ENCODE measurements at places on chromosomes 7 and 10.

GRCh38 chr7:83468251-83468739 lies 180.6 kb downstream of the SEMA3E start:
- ATAC-seq: peak; percentile 100

- no peak for ATAC-seq
Observed at GRCh38 chr7:106203473-106203872, 81.3 kb downstream of the NAMPT start.

DNA sequence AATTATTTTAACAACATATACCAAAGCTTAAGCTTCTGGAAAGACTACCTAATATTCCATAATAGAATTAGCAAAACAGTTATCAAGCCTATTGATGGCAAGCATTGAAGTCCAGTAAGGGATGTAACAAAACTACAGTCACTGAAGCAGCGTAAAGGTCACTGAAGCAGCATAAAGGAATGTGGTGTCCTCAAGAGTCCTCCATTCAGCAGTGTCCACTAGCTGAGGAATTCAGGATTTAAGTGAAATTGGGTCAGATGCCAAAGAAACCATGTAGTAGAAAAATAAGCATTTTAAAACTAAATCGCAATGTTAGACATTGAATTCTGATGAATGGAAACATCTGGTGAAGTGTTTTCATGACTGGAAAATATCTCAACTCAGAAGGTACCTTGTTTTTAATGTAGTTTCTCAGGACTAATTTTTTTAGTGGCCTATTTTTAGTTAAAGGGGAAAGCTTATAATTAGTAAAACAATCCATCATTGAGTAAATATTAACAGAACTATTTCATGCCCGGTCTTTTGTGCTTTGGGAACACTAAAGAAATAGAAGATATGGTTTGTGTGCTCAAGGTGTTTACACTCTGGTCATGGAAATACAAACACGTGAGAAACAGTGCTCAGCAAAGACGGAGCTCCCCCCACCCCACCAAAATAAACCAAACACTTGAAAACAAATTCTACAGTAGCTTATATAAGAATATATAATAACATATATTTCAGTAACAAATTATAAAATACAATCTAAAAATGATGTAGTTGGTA lies 121.4 kb downstream of the CDK14 start:
- ATAC-seq: peak; percentile 52

DNA sequence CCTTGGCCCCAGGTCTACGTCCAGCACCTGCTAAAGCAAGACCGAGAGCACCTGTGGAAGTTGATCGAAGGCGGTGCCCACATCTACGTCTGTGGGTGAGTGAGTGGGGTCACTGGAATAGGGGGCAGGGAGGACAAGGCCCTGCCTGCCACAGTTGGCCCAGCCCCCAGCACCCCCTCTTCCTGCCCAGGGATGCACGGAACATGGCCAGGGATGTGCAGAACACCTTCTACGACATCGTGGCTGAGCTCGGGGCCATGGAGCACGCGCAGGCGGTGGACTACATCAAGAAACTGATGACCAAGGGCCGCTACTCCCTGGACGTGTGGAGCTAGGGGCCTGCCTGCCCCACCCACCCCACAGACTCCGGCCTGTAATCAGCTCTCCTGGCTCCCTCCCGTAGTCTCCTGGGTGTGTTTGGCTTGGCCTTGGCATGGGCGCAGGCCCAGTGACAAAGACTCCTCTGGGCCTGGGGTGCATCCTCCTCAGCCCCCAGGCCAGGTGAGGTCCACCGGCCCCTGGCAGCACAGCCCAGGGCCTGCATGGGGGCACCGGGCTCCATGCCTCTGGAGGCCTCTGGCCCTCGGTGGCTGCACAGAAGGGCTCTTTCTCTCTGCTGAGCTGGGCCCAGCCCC lies 8.1 kb downstream of the TMEM120A start:
- no peak for ATAC-seq

DNA sequence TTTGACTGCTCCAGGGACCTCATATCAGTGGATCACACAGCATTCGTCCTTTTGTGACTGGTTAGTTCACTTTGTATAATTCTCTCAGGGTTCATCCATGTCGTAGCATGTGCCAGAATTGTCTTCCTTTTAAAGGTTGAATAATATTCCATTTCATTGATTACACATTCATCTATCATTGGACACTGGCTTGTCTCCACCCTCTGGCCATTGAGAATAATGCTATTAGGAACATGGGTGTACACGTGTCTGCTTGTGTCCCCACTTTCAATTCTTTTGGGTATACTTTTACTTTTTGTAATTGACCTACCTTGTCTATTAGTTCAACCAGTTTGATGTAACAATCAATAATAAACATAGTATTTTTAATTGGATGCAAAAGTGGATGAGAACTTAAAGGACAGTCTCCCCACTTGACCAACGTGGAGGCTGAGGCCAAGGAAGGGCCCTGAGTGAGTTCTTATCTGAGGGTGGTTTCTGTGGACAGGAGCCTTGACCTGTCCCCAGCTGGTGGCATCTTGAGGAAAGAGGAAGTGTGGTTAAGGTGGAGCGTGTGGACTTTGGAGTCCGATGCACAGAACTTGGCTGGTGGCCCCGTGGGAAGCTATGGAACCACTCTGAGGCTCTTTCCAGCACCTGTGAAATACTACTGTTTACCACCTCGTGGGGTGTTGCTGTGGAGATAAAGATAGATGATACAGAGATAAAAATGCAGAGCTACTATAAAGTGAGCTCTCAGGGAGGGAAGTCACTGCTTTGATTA lies 16.6 kb downstream of the WDFY4 start:
- ATAC-seq: no peak

DNA sequence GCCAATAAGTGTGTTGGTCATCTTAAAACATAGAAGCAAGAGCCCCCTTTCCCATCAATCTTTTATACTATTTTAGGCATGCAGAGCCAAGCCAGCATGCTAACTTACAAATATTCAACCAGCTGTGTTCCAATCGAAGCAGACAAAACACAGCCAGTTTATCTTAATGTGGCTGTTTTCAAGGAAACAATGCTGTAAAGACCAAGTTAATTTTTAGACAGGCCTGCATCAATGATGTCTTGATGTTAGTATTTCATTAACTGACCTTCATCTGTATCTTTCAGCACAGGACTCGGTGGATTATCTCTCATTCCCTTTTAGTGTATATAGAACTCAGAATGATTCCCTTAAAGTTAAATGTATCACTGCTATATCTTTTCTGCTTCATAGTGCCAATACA lies 262.0 kb upstream of the ZWINT start:
- ATAC-seq: no peak

- ATAC-seq: peak; percentile 54
Observed at GRCh38 chr7:139682136-139683013, 95.4 kb downstream of the HIPK2 start.

DNA sequence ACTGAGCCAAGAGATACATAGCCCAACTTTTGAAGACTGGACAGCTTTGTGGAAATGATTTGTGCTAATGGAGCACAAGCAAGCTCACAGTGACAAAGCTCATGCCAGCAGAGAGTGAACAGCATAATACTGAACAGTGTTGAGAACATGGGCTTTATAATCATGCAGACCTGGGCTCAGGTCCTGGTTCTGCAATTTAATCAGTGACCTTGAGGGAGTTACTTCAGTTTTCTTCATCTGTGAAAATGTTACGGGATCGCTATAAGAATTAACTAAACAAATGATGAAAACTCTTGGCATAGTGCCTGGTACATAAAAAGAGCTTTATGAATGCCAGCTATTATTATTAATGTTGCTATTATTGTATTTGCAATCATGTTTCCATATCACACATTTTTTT lies 690.5 kb upstream of the LRRN3 start:
- no peak for ATAC-seq

DNA sequence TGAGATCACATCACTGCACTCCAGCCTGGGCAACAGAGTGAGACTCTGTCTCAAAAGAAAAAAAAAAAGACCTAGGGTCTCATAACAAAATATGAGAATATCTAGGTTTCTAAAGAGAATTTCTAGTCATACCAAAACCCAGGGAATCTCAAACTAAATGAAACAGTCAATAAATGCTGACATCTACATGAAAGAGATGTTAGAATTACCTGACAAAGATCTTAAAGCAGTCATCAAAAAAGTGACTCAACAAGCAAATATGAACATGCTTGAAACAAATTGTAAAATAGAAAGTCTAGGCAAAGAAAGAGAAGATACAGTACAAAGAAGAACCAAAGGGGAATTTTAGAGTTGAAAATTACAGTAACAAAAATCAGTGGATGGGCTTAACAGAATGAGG lies 26.9 kb upstream of the RET start:
- no peak for ATAC-seq

DNA sequence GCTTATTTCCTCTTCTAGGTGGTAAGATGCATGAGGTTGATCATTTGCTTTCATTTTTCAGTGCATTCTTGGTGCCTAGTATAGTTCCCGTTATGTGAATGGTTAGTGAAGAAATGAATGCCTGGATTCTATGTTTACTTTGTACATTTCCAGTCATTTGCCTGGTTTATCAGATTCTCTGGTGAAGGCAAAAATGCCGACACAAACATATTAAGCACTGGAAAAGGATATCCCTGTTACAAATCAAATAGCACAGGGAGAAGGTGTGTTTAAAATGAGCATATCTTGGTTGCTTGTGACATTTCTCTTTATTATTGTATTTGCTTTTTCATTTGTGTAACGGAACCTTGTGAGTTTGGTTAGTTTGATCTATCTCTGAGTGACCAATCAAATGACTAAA lies 211.3 kb downstream of the MBL2 start:
- ATAC-seq: no peak

- ATAC-seq: no peak
Observed at GRCh38 chr7:143492799-143493739, 15.4 kb downstream of the TAS2R41 start.

DNA sequence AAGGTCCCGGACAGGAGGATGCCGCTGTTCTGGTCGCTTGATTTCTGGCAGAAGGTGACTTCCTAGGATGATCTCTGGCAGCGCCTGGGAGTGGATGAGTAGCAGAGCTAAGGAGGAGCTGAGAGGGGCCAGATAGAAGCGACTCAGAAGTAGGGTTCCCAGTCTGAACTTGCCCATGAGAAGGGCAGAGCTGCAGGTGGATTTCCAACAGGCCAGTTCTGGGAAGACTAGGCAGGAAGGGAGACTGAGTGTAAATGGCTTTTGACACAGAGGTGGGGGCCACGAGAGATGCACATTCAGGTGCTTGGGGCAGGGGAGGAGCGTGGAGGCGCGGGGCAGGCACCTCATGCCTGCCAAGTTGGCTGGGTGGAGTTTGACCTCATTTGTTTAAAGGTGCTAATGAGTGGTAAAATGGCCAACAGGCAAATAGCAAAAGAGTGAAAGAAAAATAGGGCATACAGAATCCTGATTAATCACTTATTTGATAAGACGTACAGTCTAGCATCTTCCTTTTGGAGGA lies 58.8 kb downstream of the SHH start:
- peak; percentile 29 for ATAC-seq

GRCh38 chr10:7577176-7577575 lies 89.6 kb downstream of the ITIH5 start:
- ATAC-seq: no peak

DNA sequence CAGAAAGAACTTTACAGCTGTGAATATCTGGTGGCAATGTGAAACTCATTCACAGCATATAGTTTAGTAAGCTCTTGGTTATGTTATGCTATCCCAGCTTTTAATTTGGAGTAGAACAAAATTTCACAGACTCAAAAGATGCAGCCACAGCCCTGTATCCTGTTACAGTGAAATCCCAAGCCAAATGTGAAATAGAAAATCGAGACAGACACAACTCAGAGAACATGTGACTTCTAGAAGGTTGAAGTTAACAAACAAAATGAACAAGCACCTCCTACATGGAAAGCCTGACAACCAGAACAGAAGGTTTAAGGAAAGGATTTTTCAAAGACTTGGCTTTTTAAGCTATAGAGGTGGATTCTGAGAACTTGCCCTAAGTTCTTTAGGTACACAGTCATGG lies 39.6 kb downstream of the JAZF1 start:
- ATAC-seq: no peak

GRCh38 chr7:30026229-30027064 lies at the start of gene FKBP14:
FKBP14 (minus strand) TSS chr7:30026702; CDS start chr7:30026508, 194 bp downstream.
- peak; percentile 89 for ATAC-seq

- no peak for ATAC-seq
Observed at GRCh38 chr7:96414931-96415292, 93.0 kb upstream of the SLC25A13 start.

DNA sequence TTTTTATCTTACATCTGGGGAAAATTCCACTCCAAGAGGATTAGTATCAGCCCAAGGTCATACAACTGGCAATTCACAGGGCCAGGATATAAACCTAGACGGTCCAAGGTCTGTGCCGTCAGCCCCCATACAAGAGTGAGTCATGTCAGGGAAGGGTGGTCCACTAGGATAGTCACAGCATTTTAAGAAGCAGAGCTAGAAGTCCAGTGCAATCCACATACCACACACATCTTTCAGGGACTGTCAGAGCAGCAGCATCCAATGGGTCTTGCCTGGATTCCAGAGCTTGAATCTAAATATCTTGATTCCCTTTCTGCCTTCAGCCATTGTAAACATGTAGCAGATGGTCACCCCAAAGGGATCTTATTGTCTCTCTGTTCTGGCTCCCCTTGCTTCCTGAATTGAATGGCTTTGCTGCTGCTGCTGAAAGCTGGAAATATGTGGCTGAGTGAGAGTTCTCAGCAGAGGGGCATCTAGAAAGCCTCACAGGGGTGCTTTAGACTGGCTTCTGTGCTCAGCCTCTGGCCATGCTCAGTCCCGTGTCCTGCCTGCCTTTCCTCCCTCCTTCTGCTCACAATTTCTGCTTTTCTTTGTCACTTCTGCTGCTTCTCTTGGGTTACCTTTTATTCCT lies 9.9 kb upstream of the OR6V1 start:
- ATAC-seq: peak; percentile 47

GRCh38 chr7:92456236-92456635 lies 9.0 kb downstream of the GATAD1 start:
- ATAC-seq: no peak

DNA sequence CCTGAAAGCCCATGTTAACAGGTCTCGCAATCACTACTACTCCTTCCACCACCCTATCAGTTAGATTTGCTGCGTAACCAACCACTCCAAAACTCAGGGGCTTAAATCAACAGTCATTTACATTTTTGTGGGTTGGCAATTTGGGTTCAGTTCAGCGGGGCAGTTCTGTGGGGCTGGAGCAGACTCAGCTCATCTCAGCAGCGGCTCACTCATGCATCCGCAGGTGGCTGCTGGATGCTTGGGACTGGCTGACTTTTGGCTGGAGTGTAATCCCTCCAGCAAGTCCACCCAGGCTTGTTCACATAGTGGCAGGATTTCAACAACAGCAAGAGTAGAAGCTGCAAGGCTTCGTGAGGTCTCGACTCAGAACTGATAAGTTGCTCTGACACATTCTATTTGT lies 79.2 kb downstream of the NEUROD6 start:
- ATAC-seq: no peak

DNA sequence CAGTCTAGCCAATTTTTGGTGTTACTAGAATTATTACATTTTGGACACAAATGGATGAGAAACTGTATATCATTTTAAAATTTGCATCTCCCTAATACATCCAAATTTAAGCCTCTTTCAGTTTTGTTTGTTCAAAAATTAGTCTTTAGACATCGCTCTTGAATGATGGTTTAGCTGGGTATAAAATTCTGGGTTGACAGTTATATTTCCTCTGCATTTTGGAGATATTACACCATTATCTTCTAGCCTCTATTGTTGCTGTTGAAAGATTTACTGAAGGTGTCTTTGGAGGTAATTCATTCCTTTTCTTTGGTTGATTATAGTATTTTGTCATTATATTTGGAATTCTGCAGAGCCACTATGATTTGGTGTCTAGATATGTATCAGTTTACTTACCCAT lies 116.5 kb downstream of the COL26A1 start:
- ATAC-seq: no peak
